Stimulated activated CD4-positive, alpha-beta T cell treated with anti-CD3 and anti-CD28 coated beads, Interleukin-1b, Interleukin-23, amount 100 ng/mL, for 1 hour (primary cell): ENCODE measurements at places on chromosomes 5 and 9.

- DNase-seq = no peak
Measured at GRCh38 chr9:117622347-117622746, 81.9 kb upstream of the TLR4 start.

DNA sequence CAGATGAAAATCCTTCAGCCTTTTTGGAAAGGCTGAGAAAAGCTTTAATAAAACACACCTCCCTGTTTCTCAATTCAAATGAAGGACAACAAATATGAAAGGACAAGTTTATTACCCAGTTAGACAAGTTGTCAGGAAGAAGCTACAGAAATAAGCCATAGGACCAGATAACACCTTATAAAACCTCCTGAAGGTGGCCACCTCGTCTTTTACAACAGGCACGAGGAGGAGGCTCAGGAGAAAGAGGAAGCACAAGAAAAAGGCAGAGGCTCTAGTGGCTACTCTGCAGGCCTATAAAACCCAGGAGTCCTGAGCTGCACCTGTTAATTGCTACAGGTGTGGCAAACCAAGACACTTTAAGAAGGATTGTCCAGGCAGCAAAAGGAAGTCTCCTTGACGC is 352.1 kb upstream of the CDH18 start:
- no peak for DNase-seq

GRCh38 chr9:22044583-22044982 is 35.5 kb upstream of the CDKN2B start:
- DNase-seq = no peak

GRCh38 chr9:137515338-137515724 is 34.9 kb downstream of the PNPLA7 start:
- DNase-seq = no peak

DNA sequence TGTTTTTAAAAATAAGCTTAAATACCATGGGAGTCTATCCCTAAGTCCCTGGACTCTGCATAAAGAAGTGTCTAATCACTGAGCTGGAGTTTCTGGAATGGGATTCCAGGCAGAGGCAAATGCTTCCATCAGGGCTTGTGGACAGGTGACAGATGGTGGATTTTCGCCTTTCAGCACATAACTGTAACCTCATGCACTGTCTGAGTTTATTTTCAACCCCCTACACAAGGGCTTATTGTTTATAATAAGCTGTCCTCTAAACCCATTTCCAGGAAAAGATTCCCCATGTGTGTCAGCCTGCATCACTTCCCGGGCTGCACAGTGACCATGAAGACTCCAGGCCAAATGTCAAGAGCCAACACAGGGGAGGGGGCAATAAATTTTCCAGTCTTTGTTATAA is 264.0 kb downstream of the PIK3R1 start:
- no peak for DNase-seq

GRCh38 chr9:116480700-116481099 is 206.4 kb upstream of the TRIM32 start:
- DNase-seq = no peak

DNA sequence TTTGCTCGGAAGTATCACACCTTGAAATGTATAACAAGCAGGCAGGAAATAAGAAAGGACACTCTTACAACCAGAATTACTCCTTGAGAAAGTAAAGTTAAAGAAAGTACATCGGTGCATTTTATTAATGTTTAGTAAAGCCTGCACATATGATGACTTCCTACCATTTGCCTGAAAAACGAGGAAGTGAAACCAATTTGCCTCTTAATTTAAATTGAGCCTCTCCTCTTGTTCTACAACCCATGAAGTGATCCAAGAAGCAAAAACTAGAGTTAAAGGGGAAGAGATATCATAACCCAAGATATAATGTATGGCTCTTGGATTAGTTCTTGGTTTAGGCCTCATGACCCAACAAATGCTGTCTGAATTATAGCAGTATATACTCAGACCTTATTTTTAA is 95.6 kb downstream of the GNAQ start:
- no peak for DNase-seq

- no peak for DNase-seq
Measured at GRCh38 chr9:135514342-135515082, 6.7 kb upstream of the LCN1 start.

DNA sequence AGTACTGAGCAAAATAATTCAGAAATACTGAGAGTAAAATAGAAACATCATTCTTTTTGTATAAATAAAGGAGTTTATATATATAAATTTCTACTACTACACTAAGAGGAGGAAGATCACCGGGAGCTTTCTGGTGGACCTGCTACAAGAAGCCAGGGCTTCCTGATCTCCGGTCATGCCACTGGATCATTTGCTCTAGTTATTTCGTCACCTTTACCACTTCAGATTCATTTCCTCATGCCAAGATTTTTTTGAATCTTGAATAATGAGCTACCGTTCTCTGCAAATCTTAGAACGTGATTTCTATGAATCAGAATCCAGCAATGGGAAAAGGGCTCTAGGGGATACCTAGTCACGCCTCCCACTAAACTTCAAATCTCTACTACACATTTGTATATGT is 51.9 kb upstream of the TBC1D9B start:
- DNase-seq = no peak

DNA sequence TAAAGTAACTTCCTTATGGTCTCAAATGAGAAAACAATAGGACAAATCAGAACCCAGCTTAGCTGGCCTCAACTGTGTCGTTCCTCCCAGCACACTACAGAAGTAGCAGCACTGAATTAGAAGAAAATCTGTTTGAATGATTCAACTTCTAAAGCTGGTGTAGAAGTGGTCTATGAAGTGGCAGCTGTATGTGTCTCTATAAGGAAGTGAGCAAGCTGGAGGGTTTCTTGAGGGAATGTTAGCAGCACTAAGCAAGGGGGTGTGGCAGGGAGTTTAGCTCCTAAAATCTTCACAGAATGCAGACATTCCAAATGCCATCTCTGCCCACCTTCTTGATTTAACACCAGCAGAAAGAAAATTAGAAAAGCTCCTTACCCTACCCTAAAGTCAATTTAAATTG is 4.1 kb downstream of the KLF9 start:
- no peak for DNase-seq

DNA sequence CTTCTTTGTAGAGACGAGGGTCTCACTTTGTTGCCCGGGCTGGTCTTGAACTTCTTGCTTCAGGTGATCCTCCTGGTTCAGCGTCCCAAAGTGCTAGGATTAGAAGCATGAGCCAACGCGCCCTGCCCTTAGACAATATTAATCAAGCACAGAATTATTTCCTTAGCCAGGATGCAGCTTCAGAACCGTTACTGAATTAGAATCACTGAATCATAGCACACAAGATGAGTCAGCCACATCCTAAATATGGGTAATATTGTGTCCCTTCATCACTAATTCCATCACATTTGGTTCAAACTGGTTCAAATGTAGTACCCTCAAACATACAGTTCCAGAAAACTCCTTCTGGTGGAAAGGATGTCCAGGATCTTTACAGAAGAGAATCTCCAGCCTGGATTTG is 82.7 kb downstream of the BNC2 start:
- no peak for DNase-seq

DNA sequence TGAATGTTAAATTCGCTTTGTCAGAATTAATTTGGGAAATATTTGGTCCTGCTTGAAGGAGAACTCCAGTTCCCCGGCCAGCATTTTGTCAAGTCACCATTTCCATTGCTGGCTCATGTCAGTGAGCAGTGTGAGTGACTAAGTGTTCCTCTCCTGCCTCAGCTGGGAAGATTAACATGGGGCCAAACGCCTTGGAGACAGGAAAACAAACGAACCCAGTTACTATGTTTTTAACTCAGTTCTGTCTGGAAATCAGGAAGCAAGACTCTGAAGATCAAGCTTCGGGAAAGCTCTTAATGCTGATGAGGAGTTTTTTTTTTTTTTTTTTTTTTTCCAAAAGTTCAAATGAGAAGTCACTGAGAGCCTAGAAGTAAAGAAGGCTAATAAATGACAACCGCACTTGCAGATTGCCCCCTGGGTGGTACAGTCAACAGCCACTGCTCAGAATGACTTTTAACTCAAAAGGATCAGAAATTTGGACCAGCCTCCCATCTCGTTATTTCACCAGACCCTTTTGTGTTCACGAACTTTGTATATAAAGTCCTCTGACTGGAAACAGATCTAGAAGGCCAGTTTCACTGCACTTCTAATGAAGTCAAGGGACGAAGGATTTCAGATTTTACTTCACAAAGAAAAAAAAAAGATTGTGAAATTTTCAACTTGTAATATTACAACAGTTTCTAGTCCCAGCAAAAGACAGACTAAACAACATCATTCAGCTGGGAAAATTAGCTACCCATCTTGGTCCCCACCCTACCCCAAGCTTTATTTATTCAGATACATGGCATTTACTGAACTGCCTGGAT is 121.3 kb downstream of the LHFPL2 start:
- no peak for DNase-seq

- DNase-seq = no peak
Measured at GRCh38 chr5:63127054-63127453, 548.4 kb downstream of the LRRC70 start.

- no peak for DNase-seq
Measured at GRCh38 chr5:128328446-128328845, 209.6 kb downstream of the FBN2 start.

DNA sequence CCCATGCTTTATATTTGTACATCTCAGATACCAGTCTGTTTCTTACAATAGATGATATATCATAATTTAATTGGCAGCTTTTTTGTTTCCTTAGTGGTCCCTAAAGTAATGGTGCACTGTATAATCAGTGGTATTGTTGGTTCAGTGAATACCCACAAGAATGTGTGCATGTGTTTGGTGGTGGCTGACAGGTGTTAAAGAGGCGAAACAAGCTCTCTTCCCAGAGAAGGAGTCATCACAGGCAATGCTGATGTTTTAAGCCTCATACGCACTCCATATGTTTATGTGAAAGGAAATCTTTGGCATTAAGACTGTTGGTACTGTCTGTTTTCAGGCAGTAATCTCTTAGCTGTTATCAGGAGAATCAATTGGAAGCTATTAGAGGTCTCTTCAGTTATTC is 49.2 kb upstream of the KIAA1958 start:
- no peak for DNase-seq

DNA sequence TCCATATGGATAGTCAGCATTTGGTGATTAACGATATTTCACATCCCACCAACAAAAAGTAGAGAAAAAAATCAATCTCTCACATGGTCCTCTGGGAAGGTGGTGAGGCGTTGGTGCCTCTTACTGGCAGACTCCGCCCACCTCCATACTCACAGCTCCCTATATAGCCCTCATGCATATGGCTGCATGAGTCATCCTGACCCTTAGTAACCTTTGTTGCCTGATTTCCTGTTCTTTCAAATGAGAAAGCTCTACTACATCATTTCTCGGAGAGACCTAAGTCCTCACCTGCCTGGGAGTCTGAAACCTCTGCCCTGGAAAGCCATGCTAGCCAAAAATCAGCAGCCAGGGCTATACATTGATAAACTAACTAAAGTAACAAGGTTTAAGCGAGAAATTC is 33.3 kb upstream of the ABCA1 start:
- DNase-seq = peak; percentile 3

- DNase-seq = no peak
Measured at GRCh38 chr5:110106750-110107149, 417.0 kb downstream of the MAN2A1 start.

DNA sequence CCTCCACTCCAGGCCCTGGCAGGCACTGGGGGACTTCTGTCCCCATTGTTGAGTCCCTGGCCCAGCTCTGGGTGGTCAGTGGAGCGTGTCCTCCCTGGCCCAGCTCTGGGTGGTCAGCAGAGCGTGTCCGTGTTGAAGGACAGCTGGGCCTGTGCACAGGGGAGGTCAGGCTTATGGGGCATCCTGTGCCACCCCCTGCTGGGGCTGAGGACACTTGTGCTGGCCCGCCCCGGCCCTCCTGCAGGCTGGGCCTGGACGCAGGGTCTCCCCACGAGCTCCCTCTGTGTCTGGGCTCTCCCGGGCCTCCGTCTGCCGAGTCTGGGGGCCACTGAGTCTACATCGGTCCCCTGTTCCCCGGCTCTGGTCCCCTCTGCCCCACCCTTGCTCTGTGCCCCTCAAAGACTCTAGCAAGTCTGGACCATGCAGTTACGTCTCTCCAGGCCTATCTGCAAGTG is 11.5 kb upstream of the CLIC3 start:
- DNase-seq = no peak

- no peak for DNase-seq
Measured at GRCh38 chr9:30609713-30610112, 1774.7 kb upstream of the ACO1 start.

GRCh38 chr5:105413406-105413990 is 1850.9 kb upstream of the NUDT12 start:
- DNase-seq = no peak

DNA sequence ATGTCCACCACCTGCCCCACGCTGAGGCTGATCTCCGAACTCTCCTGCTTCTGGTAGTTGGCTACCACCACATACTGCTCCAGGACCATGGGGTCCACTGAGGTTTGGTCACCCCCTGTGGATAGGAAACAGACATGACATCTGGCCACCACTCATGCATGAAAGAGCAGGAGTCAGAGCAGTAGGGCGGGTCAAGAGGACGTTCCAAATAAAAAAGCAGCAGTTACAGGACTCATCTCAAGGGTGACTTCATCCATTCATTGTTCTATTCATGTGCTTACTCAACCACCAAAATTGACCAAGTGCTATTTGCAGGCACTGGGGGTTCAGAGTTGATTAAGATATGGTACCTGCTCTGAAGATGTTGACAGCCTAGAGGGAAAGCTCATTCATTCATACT is 79.2 kb upstream of the UBTD2 start:
- DNase-seq = no peak

DNA sequence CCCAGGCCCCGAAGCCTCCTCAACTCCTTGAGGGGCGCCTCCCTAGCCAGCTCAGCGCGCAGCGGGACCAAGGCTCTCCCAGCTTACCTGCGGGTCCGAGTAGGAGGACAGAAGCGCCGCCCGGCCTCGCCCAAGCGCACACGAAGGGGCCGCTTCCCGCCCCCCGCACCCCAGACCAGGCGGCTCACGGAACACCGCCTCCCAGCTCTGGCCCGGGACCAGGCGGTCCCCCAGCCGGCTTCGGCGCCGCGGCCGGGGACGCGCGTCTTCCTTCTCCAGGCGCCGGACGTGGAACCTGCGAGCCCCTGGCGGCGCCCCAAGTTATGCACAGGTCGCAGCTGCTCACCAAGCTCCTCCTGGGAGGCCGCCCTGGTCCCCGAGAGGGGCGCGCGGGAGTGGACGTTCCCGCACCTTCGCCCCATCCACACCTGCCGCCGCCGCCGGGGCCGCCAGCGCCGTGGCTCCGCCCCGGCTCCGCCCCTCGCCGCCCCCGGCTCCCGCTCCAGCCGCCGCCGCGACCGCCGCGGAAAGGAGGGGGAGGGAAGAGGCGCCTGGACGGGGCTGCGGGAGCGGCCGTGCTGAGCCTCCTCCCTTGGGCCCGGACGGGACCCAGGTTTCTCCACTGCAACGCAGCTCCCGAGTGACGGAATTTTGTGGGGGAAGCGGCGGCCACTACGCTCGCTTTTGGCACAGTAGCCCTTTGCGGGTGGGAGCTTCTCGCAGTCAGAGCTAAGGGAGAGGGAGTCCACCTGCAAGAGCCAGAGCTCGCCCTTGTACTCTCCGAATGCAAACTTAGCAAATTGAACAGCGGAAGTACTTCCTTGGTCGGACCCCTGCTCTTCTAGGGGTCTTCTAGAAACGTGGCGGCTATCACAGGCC is 77.5 kb upstream of the IFNE start:
- DNase-seq = peak; percentile 29

GRCh38 chr5:43061352-43062075 is 21.4 kb upstream of the ANXA2R start:
- DNase-seq = no peak

GRCh38 chr9:23538461-23539003 is 287.5 kb downstream of the ELAVL2 start:
- no peak for DNase-seq

- DNase-seq = no peak
Measured at GRCh38 chr5:68444048-68444447, 228.5 kb downstream of the PIK3R1 start.

- DNase-seq = no peak
Measured at GRCh38 chr5:181211208-181211607, 6.2 kb upstream of the TRIM7 start.
